ENCODE measurements at places on chromosomes 4 and X. TPM values are rescaled to one million over a fixed set of nuclear protein-coding genes. Genes with fewer than 3 reads are reported as not detected.

- no peaks in the 10 kb centered on the region for H3K27me3 ChIP-seq
- H3K36me3 ChIP-seq, result no peaks in the 10 kb centered on the region
- H3K4me3 ChIP-seq, result no peak overlapping the region
- H3K27ac ChIP-seq, result no peak overlapping the region
- DNase-seq, result no peak
- H3K4me1 ChIP-seq, result no peaks in the 10 kb centered on the region
Observed at GRCh38 chrX:109785053-109785452, 52.0 kb upstream of the ACSL4 start.

Gene COL4A6
- total RNA-seq, result 2.4 TPM

Gene MAGEB18
- not detected for total RNA-seq

DNA sequence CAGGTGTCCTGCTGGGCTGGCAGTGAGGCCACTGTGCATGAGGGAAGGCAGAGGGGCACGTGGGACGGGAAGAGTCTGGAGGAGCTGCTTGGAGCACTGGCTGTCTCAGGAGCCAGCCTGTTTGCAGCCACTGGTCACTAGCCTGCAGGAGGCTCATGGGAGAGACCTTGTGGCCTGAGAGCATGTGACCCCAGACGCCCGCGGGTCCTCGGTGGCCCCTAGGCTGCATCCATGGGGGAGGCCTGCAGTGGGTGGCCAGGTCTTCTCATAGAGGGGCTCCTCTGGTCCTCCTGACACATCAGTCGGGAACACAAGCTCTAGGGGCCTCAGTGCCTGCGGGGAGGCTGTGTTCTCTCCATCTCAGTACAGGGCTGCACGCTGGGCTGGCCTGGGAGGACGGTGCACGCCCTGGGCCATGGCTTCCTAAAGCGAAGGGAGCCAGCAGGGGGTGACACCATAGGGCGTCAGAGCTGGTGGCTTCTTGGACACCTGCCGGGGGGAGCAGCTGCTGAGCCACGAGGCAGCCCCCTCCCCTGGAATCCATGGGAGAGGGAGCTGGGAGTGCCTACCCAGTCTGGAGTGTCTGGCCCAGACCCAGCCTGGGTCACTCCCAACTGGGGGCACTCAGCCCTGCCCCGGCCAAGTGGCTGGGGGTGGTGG, 12.3 kb downstream of the NAT8L start:
- H3K4me3 ChIP-seq, result no peak overlapping the region
- H3K36me3 ChIP-seq, result no peaks in the 10 kb centered on the region
- no peaks in the 10 kb centered on the region for H3K27me3 ChIP-seq

DNA sequence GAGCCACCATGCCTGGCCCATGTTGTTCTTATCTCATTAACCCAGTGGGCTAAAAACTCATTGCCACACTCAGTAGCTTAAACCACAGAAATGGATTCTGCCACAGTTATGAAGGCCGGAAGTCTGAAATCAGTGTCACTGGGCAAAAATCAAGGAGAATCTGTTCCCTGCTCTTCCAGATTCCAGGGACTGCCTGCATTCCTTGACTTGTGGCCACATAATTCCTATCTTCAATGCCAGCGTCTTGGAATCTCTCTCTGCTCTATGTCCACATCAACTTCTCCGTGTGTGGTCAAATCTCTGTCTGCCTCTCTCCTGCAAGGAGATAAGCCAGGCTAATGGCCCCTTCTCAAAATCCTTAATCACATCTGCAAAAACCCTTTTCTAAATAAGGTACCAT, 4.1 kb upstream of the WFS1 start:
- DNase-seq, result no peak
- H3K4me3 ChIP-seq, result no peak overlapping the region
- H3K4me1 ChIP-seq, result peaks cover 6% of the 10 kb centered on the region
- no peak overlapping the region for H3K27ac ChIP-seq
- H3K27me3 ChIP-seq, result no peaks in the 10 kb centered on the region

DNA sequence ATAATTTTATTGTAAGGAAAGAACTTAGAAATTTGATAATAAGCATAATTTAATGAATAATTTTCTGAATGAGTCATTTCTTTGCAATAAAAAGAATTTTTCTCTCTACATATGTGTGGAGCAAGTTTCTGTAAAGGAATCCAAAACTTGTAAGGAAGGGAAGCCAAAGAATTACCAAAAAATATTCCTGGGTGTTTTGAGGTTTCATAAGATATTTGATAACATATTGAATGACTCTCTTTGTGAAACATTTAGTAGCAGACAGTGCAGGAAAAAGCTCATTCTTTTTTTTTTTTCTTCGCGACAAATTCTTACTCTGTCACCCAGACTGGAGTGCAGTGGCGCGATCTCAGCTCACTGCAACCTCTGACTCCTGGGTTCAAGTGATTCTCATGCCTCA, 469.0 kb upstream of the MAGEB2 start:
- H3K36me3 ChIP-seq, result no peaks in the 10 kb centered on the region
- no peaks in the 10 kb centered on the region for H3K4me1 ChIP-seq
- no peak overlapping the region for H3K4me3 ChIP-seq
- no peak for DNase-seq

DNA sequence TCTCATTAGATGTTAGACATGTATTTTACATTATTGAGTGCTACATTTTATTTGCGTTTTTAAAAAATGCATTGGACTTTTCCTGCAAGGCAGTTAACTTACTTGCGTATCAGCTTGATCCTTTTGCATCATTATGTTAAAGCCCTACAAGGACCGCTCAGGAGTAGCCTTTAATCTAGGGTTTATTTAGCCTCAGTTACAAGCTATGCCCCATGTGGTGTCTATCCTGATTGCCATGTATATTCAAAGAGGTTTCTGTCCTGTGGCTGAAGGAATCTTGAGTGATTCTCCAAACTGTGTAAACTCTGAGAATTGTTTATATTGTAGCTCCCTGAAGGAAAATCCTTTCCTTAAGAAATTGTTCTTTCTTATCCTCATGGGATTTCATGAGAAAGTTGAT, 821.8 kb upstream of the AGA start:
- H3K4me3 ChIP-seq, result no peak overlapping the region
- no peaks in the 10 kb centered on the region for H3K27me3 ChIP-seq
- no peaks in the 10 kb centered on the region for H3K4me1 ChIP-seq

DNA sequence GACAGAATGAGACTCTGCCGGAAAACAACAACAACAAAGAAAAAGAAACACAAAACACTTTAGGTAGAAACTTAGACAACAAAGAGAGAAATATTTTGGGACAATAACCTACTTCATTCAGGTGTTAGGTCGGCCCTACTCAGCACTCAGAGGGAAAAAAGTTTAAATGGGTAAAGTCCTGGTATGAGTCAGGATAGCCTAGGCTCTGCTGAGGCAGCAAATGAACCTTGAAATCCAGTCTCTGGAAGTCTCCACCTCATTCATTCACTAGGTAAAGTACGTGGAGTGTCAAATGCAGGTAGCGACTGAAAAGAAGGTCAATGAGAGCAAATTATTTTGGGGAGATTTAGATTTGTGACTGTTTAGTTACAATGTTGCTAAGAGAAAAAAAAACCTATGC, 127.4 kb downstream of the FHDC1 start:
- H3K4me3 ChIP-seq, result no peak overlapping the region
- no peak overlapping the region for H3K27ac ChIP-seq
- H3K36me3 ChIP-seq, result no peaks in the 10 kb centered on the region
- no peaks in the 10 kb centered on the region for H3K4me1 ChIP-seq
- H3K27me3 ChIP-seq, result no peaks in the 10 kb centered on the region

Measured in Peyer's patch (tissue), 4 donors.